Renal cortex interstitium (tissue), 15 donors: ENCODE measurements at places on chromosomes 4 and X.

- peak; percentile 35 for DNase-seq
These were observed 65.1 kb upstream of the CCDC160 start for GRCh38 chrX:134171661-134172587.

- DNase-seq = no peak
These were observed 50.0 kb downstream of the SLC7A11 start for GRCh38 chr4:138192113-138192512.

DNA sequence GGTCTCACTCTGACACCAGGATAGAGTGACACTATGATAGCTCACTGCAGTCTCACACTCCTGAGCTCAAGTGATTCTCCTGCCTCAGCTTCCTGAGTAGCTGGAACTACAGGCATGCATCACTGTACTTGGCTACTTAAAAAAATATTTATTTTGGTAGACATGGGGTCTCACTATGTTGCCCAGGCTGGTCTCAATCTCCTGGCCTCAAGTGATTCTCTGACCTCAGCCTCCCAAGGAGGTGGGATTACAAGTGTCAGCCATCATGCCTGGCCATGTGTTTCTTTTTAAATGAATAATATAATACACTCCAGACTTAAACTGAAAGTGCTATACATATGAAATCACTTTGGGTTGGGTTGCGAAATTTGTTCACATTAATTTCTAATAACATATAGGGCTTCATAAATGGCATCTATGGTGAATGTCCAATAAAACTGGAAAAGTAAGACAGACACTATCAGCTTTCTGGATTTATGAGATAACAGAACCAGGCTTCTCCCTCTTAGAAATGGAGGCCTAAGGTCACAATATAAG lies 48.0 kb downstream of the SEC24D start:
- DNase-seq = no peak

DNA sequence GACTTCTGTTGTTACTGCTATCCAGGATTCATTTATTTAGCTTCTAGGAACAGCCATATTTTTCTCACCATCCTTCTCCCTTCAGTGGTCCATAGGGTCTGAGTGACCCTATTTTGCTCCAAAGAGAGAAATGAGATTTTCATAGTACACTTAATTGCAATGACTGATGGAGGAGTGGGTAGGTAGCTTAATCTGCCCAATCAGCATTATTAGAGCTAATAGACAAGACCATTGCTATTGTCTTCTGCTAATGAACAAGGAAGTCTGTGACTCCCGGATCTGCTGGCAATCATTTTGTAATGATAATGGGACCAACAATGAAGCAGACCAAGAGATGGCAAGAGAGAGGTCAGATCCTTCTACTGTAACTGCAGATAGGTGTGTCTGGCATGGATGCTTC lies 271.4 kb upstream of the SLC7A11 start:
- no peak for DNase-seq

- DNase-seq = no peak
These were observed 141.0 kb downstream of the MAB21L2 start for GRCh38 chr4:150722908-150723362.

DNA sequence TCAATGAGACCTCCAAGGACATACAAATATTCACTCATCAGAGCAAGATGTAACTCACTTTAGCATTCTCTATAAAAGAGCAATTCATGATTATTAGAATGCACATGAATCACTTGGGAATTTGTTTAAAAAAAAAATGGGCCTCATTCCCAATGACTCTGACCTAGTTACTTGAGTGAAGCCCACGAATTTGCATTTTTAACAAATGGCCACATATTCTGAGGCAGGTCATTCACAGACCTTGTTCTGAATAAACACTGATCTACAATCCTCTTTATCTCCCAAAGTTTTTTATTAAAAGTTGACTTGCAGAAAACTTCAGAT lies 255.1 kb upstream of the VEGFC start:
- DNase-seq = no peak
